Spinal cord (tissue), 10 donors: ENCODE measurements at places on chromosomes 13 and 19. TPM values are rescaled to one million over a fixed set of nuclear protein-coding genes. Genes with fewer than 3 reads are reported as not detected.

- DNase-seq, result peak; percentile 35
- H3K27ac ChIP-seq, result no peak overlapping the region
- peaks cover 10% of the 10 kb centered on the region for H3K27me3 ChIP-seq
- H3K4me3 ChIP-seq, result peak overlapping the region; percentile 18
These were observed 6.9 kb downstream of the IL4I1 start for GRCh38 chr19:49889687-49890348.

Gene POLR2I
- total RNA-seq, result 68.3 TPM

GRCh38 chr19:50496189-50497021 is 14.6 kb downstream of the JOSD2 start:
- peaks cover 21% of the 10 kb centered on the region for H3K27me3 ChIP-seq
- no peak overlapping the region for H3K4me3 ChIP-seq
- H3K36me3 ChIP-seq, result no peaks in the 10 kb centered on the region
- H3K4me1 ChIP-seq, result peaks cover 40% of the 10 kb centered on the region
- peak; percentile 57 for DNase-seq
- H3K27ac ChIP-seq, result peak overlapping the region; percentile 67

DNA sequence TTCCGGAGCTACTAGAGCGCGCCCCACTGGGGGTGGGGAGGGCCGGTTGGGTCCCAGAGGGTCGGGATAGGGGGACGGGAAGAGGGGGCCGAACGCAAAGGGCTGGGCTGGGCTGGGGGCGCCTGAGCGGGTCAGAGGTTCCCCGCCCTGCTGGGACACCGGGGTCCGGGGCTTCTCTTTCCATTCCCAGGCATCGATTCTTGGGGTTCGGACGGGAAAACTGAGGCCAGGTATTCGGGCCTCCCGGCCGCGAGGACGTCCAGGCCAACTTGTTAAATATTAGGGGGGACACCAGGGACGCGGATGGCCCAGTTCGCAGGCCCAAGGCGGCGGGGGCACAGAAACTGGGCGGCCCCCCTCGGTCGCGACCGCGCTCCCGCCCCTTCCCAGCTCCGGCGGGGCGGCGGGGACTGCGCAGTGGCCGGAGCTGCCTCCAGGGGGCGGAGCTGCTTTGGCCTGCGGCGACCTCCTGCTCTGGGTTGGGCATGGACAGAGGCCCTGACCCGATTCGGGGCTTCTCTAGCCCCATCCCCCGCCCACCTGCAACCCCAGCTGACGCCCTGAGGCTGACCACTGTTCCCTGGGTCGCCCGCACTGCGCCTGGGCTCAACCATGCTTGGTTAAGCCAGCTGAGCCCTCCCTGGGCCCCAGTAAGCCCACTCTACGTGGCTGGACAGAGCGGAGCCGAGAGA is 1.2 kb upstream of the KLF16 start:
- peaks cover 42% of the 10 kb centered on the region for H3K4me1 ChIP-seq
- peak overlapping the region; percentile 79 for H3K4me3 ChIP-seq
- H3K27me3 ChIP-seq, result no peaks in the 10 kb centered on the region
- no peak for DNase-seq
- peaks cover 2% of the 10 kb centered on the region for H3K36me3 ChIP-seq

- H3K4me3 ChIP-seq, result peak overlapping the region; percentile 99
- DNase-seq, result peak; percentile 17
- H3K36me3 ChIP-seq, result peaks cover 6% of the 10 kb centered on the region
- peaks cover 12% of the 10 kb centered on the region for H3K4me1 ChIP-seq
These were observed 507 bp downstream of the ALG5 start for GRCh38 chr13:36998624-36999041.

DNA sequence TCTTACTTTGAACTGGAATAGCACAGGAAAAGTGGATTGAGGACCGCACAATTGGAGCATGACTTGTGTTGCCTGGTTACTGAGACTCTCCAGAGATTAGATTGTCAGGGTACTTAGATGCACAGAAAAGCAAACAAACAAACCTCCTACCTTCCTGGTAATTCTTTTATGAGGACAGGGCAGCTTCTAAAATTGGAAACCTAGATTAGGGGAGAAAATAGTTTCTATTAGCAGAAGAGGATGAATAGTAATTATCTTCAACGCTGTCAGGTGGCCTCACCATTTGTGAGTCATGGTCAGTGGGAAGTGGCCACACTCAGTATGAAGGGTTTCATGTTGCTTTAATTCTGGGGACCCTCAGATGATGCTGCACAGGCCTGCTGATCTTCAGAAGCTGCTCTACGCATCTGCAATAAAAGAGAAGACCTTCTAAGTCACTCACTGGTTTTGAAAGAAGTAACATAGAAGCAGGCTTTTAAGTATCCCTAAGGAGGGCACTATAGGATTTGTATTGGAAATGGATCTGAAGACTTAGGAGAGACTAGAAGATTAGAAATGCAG is 106.8 kb downstream of the LACC1 start:
- no peak overlapping the region for H3K4me3 ChIP-seq
- no peak for DNase-seq
- no peaks in the 10 kb centered on the region for H3K27me3 ChIP-seq
- H3K4me1 ChIP-seq, result peaks cover under 1% of the 10 kb centered on the region
- no peak overlapping the region for H3K27ac ChIP-seq

Gene ZNF528
- 68.2 TPM for total RNA-seq

GRCh38 chr13:79810669-79811068 is 329.7 kb downstream of the NDFIP2 start:
- no peaks in the 10 kb centered on the region for H3K36me3 ChIP-seq
- no peak for DNase-seq
- H3K27me3 ChIP-seq, result no peaks in the 10 kb centered on the region
- H3K27ac ChIP-seq, result no peak overlapping the region
- H3K4me1 ChIP-seq, result no peaks in the 10 kb centered on the region

DNA sequence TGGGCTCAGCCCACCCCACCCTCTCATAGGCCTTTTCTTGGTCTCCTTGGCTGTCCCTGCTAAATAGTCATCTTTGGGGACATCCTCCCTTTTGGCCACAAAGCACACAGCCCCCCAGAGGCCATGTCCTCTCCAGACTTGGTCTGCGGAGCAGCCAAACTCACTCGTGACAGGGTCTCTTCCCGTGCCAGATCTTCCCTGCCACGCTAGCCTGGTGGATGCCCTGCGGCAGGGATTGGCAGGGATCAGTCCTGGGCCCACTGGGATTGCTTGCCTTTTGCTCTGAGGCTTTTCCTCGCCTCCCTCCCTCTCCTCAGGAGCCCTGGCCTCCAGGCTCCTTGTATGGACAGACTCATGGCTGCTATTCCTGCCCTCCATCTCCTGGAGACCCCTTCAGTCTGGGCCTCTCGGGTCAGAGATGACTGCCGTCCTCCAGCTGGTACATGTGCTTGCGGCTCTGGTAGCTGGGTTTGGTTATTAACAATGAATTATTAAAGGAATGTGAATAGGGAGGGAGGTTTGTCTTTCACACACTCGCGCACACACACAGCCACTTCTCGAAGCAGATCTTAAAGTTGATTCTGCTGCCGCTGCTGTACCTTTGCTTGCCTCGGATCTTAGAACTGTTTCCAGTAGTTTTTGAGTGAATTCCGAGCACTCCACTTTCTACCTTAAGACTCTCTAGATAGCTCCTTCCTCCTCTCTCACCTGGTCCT is 45.1 kb downstream of the NFIX start:
- peaks cover 80% of the 10 kb centered on the region for H3K4me1 ChIP-seq
- H3K27ac ChIP-seq, result peak overlapping the region; percentile 58
- no peak overlapping the region for H3K4me3 ChIP-seq
- H3K27me3 ChIP-seq, result no peaks in the 10 kb centered on the region

GRCh38 chr19:1156830-1157615 is 17.0 kb downstream of the SBNO2 start:
- H3K4me3 ChIP-seq, result no peak overlapping the region
- no peak overlapping the region for H3K27ac ChIP-seq
- H3K27me3 ChIP-seq, result no peaks in the 10 kb centered on the region
- H3K36me3 ChIP-seq, result peaks cover 71% of the 10 kb centered on the region
- H3K4me1 ChIP-seq, result peaks cover 27% of the 10 kb centered on the region

DNA sequence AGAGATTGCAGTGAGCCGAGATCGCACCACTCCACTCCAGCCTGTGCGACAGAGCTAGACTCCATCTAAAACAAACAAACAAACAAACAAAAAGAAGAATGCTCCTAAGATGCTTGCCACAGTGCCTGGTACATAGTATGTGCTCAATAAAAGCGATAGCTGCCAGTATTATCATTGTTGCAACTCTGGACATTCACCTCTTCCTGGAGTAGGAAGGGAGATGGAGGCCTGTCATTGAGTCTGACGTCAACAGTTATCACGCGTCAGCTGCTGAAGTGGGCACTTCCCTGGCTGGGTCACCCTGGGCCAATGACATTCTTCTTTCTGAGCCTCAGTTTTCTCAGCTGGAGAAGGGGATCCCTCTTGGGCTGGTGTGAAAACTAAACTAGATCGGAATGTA is 4.2 kb upstream of the PLAUR start:
- no peak overlapping the region for H3K4me3 ChIP-seq
- H3K27me3 ChIP-seq, result peaks cover 5% of the 10 kb centered on the region
- H3K36me3 ChIP-seq, result no peaks in the 10 kb centered on the region
- peaks cover 14% of the 10 kb centered on the region for H3K4me1 ChIP-seq
- no peak for DNase-seq

- H3K27me3 ChIP-seq, result no peaks in the 10 kb centered on the region
- H3K27ac ChIP-seq, result no peak overlapping the region
- no peaks in the 10 kb centered on the region for H3K4me1 ChIP-seq
- H3K36me3 ChIP-seq, result no peaks in the 10 kb centered on the region
- no peak overlapping the region for H3K4me3 ChIP-seq
These were observed 373.0 kb downstream of the COG6 start for GRCh38 chr13:40028446-40028845.

DNA sequence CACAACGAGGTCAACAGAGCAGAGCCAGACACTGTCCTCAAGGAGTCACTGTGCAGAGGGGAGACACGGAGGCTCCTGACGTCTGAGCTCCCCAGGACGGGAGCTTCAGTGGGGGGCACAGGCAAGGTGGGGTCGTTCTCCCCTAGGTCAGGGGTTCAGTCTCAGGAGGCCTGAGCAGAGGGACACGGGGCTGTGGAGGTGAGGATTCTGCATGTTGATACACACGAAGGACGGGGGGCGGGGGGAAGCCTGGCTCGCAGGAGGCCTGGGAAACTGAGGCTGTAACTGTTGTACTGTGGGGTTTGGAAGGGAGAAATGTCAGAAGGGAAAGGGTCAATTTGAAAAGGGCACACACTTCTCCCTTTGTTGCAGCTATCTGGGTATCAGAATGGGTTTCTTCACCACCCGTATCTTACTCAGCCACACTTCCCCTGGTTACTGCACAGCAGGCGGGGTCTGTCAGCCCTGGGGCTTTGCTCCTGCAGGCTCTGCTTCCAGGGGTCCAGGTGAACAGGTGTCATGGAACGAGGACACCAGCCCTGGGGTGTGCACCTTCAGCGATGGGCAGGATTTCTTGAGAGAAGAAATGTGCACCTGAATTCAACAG is 748 bp upstream of the SIGLEC8 start:
- H3K27me3 ChIP-seq, result peaks cover 3% of the 10 kb centered on the region
- no peaks in the 10 kb centered on the region for H3K36me3 ChIP-seq
- no peak for DNase-seq

Gene ZNF468
- total RNA-seq, result 25.6 TPM

DNA sequence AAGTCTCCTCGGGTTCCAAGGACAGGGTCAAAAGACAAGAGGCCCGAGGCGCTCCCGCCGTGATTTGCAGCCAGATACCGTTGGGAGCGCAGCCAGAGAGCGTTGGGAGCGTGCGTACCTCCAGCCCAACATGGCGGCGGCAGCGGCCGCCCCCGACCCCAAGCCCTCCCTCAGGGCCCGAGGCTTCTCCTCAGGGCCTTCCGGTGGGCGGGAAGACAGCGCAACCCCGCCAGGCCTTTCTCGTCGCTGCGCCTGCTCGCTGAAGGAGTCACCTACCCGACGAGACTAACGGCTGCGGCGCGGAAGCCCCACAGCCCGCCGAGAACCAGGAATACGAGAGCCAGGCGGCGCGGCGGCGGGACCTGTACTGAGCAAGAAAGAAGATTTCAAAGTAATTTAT is 3.2 kb upstream of the ZNF850 start:
- peaks cover 20% of the 10 kb centered on the region for H3K4me1 ChIP-seq
- H3K4me3 ChIP-seq, result peak overlapping the region; percentile 12
- DNase-seq, result peak; percentile 66

Gene ZNF582
- total RNA-seq, result 7.7 TPM

GRCh38 chr19:48737360-48737998 is 2.9 kb downstream of the RASIP1 start:
- no peak for DNase-seq
- H3K36me3 ChIP-seq, result peaks cover 3% of the 10 kb centered on the region
- no peak overlapping the region for H3K27ac ChIP-seq
- H3K4me3 ChIP-seq, result no peak overlapping the region

Gene TMEM238
- total RNA-seq, result not detected

GRCh38 chr13:43879755-43880181 is at the start of gene LACC1:
LACC1 (plus strand) TSS chr13:43879904; CDS start chr13:43880986, 1,082 bp downstream.
- peak within 1 kb of the TSS; percentile 76 for H3K27ac ChIP-seq
- no peak for DNase-seq
- H3K36me3 ChIP-seq, result no peaks in the 10 kb centered on the region
- peaks cover 4% of the 10 kb centered on the region for H3K27me3 ChIP-seq

- DNase-seq, result no peak
- peaks cover 26% of the 10 kb centered on the region for H3K4me1 ChIP-seq
- H3K36me3 ChIP-seq, result peaks cover 45% of the 10 kb centered on the region
- H3K27ac ChIP-seq, result no peak overlapping the region
These were observed 40.4 kb downstream of the CRTC1 start for GRCh38 chr19:18723871-18724377.

Gene ZNF708
- total RNA-seq, result 25.6 TPM

Gene ZNF667
- total RNA-seq, result 19.4 TPM

DNA sequence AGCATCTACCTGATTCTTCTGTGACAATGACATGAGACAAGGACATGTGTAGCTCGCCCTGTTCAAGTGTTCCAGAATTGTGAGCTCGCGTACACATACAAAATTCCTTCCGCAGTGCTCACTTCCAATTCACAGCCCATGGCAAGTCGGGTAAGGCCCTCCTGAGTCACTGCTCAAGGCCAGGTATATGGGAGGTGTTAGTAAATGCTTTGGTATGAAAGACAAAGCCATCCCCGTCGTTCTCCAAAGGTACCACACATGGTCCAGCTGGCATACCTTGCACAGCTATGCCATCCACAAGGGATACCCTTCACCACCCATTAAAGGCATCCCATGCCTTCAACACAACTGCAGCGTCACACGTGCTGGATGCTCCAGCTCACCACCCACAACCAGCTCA is 4.4 kb upstream of the ELL start:
- DNase-seq, result no peak
- H3K4me3 ChIP-seq, result no peak overlapping the region
- H3K36me3 ChIP-seq, result peaks cover 11% of the 10 kb centered on the region
- H3K4me1 ChIP-seq, result peaks cover 9% of the 10 kb centered on the region
- H3K27me3 ChIP-seq, result no peaks in the 10 kb centered on the region
- no peak overlapping the region for H3K27ac ChIP-seq

Gene ZNF345
- 14.2 TPM for total RNA-seq
